ENCODE measurements at places on chromosomes 13 and 19.

DNA sequence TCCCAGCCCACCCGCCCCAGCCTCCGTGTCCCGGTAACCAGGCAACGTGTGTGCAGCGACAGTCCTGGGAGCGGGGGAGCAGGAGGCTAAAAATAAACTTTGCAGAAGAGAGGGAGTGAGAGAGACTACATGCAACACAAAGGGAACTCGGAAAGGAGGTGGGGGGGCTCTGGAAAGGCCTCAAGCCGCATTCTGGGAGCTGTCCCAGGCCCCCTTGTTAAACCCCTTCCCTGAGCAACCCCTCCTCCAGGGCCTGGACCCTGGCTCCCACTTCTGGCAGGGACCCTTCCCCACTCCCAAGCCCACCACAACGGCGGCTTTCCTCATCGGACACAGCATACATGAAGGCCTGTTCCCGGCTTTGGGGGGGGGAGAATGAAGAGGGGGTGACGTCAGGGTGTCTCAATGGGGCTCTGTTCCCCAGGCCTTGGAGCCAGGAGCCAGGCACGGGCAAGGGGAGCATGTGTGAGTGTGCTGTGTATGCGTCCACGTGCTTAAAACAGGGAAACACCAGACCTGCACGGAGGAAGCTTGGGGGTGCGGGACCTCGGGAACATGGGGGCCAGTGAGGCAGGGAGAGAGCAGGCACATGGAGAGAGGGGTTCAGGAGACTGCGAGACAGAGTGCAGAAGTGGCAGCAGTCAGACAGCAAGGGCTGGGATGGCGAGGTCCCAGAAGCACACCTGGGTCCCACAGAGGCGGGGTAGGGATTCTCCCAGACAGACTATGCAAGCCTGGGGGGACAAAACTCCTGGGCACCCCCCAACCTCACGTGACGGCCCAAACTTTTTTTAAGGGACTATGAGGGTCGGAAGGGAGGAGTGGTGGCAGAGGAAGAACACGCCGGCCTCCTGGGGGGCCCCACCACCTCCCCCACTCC is 2.3 kb downstream of the ERF start:
- peak overlapping the region; percentile 84 for H3K4me3 ChIP-seq
- peak overlapping the region; percentile 99 for H3K27ac ChIP-seq
- H3K4me1 ChIP-seq, result peaks cover 41% of the 10 kb centered on the region
- no peak for DNase-seq

DNA sequence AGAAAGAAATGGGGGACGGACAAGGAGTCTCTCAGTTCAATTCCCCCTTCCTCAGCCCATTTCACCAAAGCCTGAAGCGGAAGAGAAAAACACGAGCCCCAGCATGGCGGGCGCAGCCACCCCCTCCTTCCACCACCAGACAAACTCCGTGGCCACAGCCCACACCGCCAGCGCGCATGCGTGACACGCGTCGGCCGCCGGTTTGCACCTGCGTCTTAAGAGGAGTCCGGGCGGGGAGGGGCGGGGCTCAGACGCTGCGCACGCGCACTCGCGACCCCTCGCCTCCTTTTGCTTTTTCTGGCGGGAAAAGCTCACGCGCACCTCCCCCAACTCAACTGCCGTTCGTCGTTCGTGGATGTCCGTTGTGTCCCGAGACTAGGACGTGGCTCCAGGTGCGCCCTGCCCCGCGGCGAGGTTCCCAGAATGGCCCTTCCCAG is at the start of gene KASH5:
TSS of gene KASH5 (plus strand) at position 314 of the 437 bp plus-strand sequence. CDS start 2,635 bp downstream, outside the sequence.
- H3K4me3 ChIP-seq, result peak within 1 kb of the TSS; percentile 44
- no peaks in the 10 kb centered on the region for H3K4me1 ChIP-seq
- H3K27me3 ChIP-seq, result no peaks in the 10 kb centered on the region
- no peaks in the 10 kb centered on the region for H3K36me3 ChIP-seq
- DNase-seq, result no peak
- no peak within 1 kb of the TSS for H3K27ac ChIP-seq

DNA sequence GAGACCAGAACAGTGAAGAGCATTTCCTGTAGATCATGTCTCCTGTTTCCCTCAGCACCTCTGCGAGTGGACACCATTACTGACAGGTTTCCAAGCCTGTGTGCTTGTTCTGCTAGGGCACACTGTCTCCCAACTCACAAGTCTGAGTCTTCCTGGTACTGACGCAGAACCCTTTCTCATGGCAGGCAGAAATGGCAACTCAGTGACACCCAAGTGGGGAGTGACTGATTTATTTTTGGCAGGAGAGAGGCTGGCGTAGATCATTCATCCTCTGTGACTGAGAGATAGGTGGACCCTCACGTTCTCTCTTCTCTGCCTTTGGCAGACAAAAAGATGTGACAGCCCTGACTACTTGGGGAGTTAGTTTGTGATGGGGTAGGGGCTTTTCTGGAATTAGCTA is 183.4 kb downstream of the RFC3 start:
- no peak overlapping the region for H3K27ac ChIP-seq
- H3K27me3 ChIP-seq, result no peaks in the 10 kb centered on the region
- H3K36me3 ChIP-seq, result no peaks in the 10 kb centered on the region
- H3K4me1 ChIP-seq, result no peaks in the 10 kb centered on the region
- DNase-seq, result no peak

- DNase-seq, result no peak
- no peak overlapping the region for H3K27ac ChIP-seq
- H3K4me1 ChIP-seq, result no peaks in the 10 kb centered on the region
- H3K4me3 ChIP-seq, result no peak overlapping the region
- H3K27me3 ChIP-seq, result no peaks in the 10 kb centered on the region
Measured at GRCh38 chr13:70769817-70770216, 661.6 kb upstream of the KLHL1 start.

DNA sequence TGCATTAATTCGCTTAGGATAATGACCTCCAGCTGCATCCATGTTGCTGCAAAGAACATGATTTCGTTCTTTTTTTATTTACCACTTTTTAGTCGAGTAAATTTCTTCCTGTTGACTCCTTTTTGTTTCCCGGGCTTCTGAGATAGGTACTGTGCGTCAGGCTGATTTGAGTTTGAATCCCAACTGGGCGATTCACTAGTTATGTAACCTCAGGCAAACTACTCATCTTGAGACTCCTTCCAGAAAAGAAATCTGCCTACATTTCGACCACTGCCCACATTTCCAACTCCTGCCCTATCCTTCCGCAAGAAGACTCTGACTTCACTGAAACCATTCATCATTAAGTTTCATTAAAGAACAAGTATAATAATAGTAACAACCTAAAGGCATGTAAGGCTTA is 8.2 kb downstream of the SCEL start:
- no peaks in the 10 kb centered on the region for H3K27me3 ChIP-seq
- no peak overlapping the region for H3K27ac ChIP-seq
- no peak overlapping the region for H3K4me3 ChIP-seq
- H3K4me1 ChIP-seq, result no peaks in the 10 kb centered on the region
- no peak for DNase-seq
- no peaks in the 10 kb centered on the region for H3K36me3 ChIP-seq

DNA sequence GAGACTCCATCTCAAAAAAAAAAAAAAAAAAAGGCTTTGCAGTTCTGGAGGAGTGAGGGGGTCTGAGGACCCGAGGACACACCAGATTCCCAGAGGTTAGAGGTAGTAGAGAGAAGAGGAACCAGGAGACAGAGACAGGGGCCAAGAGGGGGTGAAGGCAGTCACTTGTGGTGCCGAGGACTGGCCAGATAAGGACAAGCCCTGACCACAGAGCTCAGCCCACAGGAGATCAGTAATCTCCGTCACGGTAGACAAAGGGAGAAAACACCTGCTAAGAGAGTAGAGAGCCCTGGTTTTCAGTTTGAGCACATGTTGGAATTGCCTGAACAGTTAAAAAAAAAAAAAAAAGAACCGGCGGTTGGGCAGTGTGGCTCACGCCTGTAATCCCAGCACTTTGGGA is 1.7 kb upstream of the PRAM1 start:
- H3K27ac ChIP-seq, result no peak overlapping the region
- H3K36me3 ChIP-seq, result no peaks in the 10 kb centered on the region
- no peaks in the 10 kb centered on the region for H3K27me3 ChIP-seq

- H3K36me3 ChIP-seq, result no peaks in the 10 kb centered on the region
- DNase-seq, result no peak
- no peaks in the 10 kb centered on the region for H3K4me1 ChIP-seq
- peak overlapping the region; percentile 97 for H3K27ac ChIP-seq
- no peaks in the 10 kb centered on the region for H3K27me3 ChIP-seq
Measured at GRCh38 chr13:76884186-76884906, 1.9 kb downstream of the KCTD12 start.

GRCh38 chr19:9650345-9650744 is 24.6 kb downstream of the ZNF562 start:
- H3K4me1 ChIP-seq, result no peaks in the 10 kb centered on the region
- no peak for DNase-seq
- no peak overlapping the region for H3K4me3 ChIP-seq
- H3K27ac ChIP-seq, result no peak overlapping the region

DNA sequence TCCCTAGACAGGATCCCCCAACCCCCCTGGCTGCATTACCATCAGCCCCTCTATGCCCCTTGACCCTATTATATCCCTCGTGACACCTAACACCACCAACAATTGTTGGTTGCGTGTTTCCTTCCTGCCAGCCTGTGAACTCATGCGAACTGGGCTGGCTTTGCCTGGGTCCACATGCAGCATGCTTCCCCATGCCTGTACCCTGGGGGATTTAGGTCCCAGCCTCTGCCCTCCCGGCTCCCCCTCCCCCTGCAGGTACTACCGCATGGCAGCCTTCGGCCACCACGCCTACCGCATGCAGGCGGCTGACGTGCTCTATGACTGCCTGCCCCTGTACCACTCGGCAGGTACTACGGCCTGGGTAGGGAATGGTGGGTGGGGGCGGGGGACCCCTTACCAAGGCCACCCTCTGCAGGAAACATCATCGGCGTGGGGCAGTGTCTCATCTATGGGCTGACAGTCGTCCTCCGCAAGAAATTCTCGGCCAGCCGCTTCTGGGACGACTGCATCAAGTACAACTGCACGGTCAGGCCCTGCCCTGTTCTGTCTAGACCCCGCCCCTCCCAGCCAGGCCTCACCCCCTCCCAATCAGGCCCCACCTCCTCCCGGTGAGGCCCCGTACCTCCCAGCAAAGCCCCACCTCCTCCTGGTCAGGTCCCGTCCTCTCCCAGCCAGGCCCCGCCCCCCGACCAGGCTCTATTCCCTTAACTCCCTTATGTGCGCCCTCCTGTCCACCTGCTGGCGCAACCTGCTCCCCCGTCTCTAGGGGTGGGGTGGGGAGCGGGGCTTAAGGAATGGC is 18.5 kb downstream of the SLC27A1 start:
- no peak overlapping the region for H3K4me3 ChIP-seq
- no peak overlapping the region for H3K27ac ChIP-seq
- DNase-seq, result no peak
- no peaks in the 10 kb centered on the region for H3K4me1 ChIP-seq

- no peak overlapping the region for H3K4me3 ChIP-seq
- no peaks in the 10 kb centered on the region for H3K4me1 ChIP-seq
- DNase-seq, result no peak
- no peaks in the 10 kb centered on the region for H3K36me3 ChIP-seq
- H3K27ac ChIP-seq, result no peak overlapping the region
Measured at GRCh38 chr13:98405690-98406344, 171.1 kb downstream of the STK24 start.

GRCh38 chr19:55156202-55157063 is 1.1 kb downstream of the TNNI3 start:
- no peaks in the 10 kb centered on the region for H3K36me3 ChIP-seq
- no peaks in the 10 kb centered on the region for H3K4me1 ChIP-seq
- no peak overlapping the region for H3K4me3 ChIP-seq
- no peak overlapping the region for H3K27ac ChIP-seq

DNA sequence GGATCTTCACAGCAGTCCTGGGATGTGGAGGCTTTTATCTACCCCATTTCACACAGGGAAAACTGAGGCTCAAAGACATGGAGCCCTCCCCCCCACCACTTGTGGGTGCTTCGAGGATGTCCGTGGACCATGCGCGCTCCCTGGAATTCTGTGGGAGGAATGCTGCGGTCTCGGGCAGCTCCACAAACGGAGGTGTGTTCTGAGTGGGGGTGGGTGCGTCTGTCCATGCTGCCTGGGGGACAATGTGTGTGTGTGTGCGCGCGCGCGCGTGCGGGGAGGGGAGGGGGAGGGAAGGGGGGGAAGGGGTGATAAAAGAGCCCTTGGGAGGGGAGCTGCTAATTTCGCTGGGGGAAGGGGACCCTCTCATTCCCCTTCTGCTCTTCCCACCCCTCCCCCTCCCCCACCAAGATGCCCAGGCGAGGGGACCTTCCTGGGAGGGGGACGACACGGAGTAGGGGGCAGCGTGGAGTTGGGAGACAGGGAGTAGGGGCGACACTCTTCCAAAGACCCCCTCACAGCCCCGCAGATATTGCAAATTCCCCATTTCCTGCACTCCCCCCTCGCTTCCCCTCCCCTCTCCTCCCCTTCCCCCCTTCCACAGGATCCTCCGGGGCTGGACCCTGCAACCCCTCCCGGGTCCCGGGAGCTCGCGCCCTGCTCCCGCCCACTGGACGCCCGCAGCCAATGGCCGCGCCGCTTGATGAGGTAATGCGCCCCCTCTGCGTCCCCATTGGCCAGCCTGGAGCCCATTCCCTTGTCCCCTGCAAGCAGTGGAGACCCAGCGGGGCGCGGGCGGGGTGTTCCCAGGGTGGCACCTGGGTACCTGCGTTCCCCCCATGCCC is 18.9 kb upstream of the ZNRF4 start:
- H3K4me3 ChIP-seq, result no peak overlapping the region
- DNase-seq, result no peak
- no peak overlapping the region for H3K27ac ChIP-seq
- H3K27me3 ChIP-seq, result peaks cover 9% of the 10 kb centered on the region

DNA sequence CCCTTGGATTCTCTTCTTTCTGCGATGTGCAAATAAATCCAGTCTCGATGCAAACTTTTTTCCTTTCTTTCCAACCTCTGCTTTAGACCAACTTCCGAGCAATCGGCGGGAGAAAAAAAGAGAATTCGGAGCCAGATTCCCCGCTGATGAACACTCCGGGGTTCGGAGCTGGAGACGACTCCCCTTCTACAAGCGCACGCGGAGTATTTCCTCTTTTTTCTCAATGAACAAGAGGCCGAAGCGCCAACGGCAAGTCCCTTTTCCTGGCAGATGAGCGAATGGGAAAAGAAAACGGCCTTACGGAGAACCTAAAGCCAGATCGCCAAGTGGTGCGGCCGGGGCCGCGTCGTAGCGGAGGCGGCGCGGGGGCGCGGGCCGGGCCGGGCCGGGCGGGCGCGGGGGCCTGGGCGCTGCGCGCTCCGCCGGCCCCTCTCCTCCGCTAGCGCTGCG is 250 bp downstream of the SPRY2 start:
- H3K4me1 ChIP-seq, result no peaks in the 10 kb centered on the region
- no peak for DNase-seq
- H3K27ac ChIP-seq, result peak overlapping the region; percentile 97

GRCh38 chr13:105058517-105058916 is 1476.9 kb downstream of the EFNB2 start:
- no peak overlapping the region for H3K27ac ChIP-seq
- no peak overlapping the region for H3K4me3 ChIP-seq
- no peaks in the 10 kb centered on the region for H3K27me3 ChIP-seq
- no peak for DNase-seq
- no peaks in the 10 kb centered on the region for H3K4me1 ChIP-seq

GRCh38 chr13:28415994-28416421 is 78.9 kb downstream of the FLT1 start:
- H3K4me3 ChIP-seq, result no peak overlapping the region
- no peak overlapping the region for H3K27ac ChIP-seq
- no peaks in the 10 kb centered on the region for H3K27me3 ChIP-seq
- no peaks in the 10 kb centered on the region for H3K4me1 ChIP-seq
- no peaks in the 10 kb centered on the region for H3K36me3 ChIP-seq

Data from ascending aorta (tissue), 2 donors.